ENCODE measurements at places on chromosomes 7 and 10. TPM values are rescaled to one million over a fixed set of nuclear protein-coding genes. Genes with fewer than 3 reads are reported as not detected.

GRCh38 chr7:128446306-128446705, 9.4 kb upstream of the HILPDA start:
- H3K36me3 ChIP-seq, result no peaks in the 10 kb centered on the region
- no peaks in the 10 kb centered on the region for H3K27me3 ChIP-seq
- DNase-seq, result no peak
- no peak overlapping the region for H3K4me3 ChIP-seq
- H3K4me1 ChIP-seq, result no peaks in the 10 kb centered on the region
- no peak overlapping the region for H3K27ac ChIP-seq

COL17A1 gene
- total RNA-seq, result 75.3 TPM

IDI1 gene
- 40.5 TPM for total RNA-seq

- H3K27me3 ChIP-seq, result no peaks in the 10 kb centered on the region
- DNase-seq, result no peak
- H3K27ac ChIP-seq, result no peak overlapping the region
- no peaks in the 10 kb centered on the region for H3K36me3 ChIP-seq
Observed at GRCh38 chr10:125911145-125911544, 14.8 kb downstream of the FANK1 start.

GRCh38 chr10:92760609-92761008, 70.9 kb downstream of the HHEX start:
- H3K4me1 ChIP-seq, result peaks cover 17% of the 10 kb centered on the region
- H3K36me3 ChIP-seq, result no peaks in the 10 kb centered on the region
- no peak overlapping the region for H3K4me3 ChIP-seq
- no peak for DNase-seq

DNA sequence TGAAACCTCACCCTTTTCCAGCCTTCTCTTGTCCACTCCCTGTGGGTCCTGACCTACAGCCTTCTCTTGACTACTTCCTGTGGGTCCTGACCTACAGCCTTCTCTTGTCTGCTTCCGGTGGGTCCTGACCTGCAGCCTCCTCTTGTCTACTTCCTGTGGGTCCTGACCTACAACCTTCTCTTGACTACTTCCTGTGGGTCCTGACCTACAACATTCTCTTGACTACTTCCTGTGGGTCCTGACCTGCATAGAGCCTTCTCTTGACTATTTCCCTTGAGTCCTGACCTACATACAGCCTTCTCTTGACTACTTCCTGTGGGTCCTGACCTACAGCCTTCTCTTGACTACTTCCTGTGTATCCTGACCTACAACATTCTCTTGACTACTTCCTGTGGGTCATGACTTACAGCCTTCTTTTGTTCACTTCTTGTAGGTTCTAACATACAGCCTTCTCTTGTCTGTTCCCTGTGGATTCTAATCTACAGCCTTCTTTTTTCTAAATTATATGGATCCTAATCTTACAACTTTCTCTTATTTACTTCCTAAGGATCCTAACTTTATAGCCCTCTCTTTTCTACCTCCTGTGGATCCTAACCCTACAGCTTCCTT, 36.5 kb downstream of the C10orf71 start:
- no peak overlapping the region for H3K4me3 ChIP-seq
- H3K36me3 ChIP-seq, result no peaks in the 10 kb centered on the region
- H3K4me1 ChIP-seq, result no peaks in the 10 kb centered on the region
- no peak for DNase-seq
- H3K27ac ChIP-seq, result no peak overlapping the region
- H3K27me3 ChIP-seq, result no peaks in the 10 kb centered on the region

DNA sequence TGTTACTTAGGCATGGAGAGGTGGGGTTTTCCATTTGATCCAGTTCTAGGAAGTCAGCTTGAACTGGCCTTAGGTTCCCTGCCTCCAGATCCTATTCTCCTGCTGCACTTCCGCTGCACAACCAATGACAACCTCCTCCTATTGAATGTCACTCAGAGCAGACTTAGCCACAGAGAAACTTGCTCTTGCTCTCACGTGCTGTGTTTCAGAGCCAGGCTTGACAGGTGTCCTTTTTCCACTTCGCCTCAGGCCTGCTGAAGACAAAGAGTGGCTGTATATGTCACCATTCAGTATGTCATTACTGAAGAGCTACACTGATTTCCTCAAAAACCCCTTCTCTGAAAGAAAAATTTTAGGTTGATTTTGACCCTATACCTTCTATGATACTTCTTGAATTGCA, 115.4 kb upstream of the ETV1 start:
- H3K4me3 ChIP-seq, result no peak overlapping the region
- no peaks in the 10 kb centered on the region for H3K4me1 ChIP-seq
- no peaks in the 10 kb centered on the region for H3K27me3 ChIP-seq
- no peak for DNase-seq
- H3K36me3 ChIP-seq, result no peaks in the 10 kb centered on the region

DNA sequence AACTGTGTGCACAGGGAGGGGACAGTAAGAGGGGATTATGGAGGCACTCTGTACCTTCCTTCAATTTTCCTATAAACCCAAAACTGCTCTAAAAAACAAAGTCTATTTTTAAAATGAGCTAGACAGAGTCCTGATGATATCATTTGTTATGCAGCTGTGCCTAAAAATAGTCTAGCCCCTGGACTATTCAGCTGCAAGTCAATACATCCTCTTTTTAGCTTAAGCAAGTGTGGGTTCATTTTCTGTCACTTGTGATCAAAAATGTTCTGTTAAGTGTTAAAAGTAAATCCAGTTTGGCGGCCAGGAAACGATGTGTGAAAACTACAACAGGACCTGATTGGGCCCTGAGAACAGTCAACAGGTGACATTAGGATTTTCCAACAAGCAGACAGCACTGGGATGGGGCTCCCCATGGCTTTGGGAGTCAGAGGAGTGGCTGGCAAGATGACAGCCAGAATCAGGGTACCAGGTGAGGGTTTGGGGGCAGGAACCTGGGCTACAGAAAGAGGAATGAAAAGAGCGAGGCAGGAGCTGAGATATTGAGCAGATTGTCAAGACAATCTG, 33.9 kb downstream of the FAM107B start:
- no peaks in the 10 kb centered on the region for H3K27me3 ChIP-seq
- peaks cover 2% of the 10 kb centered on the region for H3K4me1 ChIP-seq
- H3K27ac ChIP-seq, result peak overlapping the region; percentile 53
- no peak for DNase-seq

PPP2R2D gene
- 32.3 TPM for total RNA-seq

- no peaks in the 10 kb centered on the region for H3K27me3 ChIP-seq
- no peak overlapping the region for H3K27ac ChIP-seq
- H3K4me3 ChIP-seq, result no peak overlapping the region
- no peaks in the 10 kb centered on the region for H3K4me1 ChIP-seq
- DNase-seq, result no peak
Observed at GRCh38 chr7:158403013-158403821, 184.4 kb downstream of the PTPRN2 start.

GRCh38 chr10:105239311-105240219, 598.5 kb downstream of the SORCS3 start:
- no peaks in the 10 kb centered on the region for H3K27me3 ChIP-seq
- H3K27ac ChIP-seq, result no peak overlapping the region
- H3K4me1 ChIP-seq, result no peaks in the 10 kb centered on the region
- H3K36me3 ChIP-seq, result no peaks in the 10 kb centered on the region

GRCh38 chr10:52261362-52261761, 52.7 kb upstream of the DKK1 start:
- H3K27me3 ChIP-seq, result no peaks in the 10 kb centered on the region
- H3K4me3 ChIP-seq, result no peak overlapping the region
- DNase-seq, result no peak
- no peaks in the 10 kb centered on the region for H3K4me1 ChIP-seq
- H3K27ac ChIP-seq, result no peak overlapping the region
- no peaks in the 10 kb centered on the region for H3K36me3 ChIP-seq

GRCh38 chr7:123472750-123473445, 61.5 kb downstream of the IQUB start:
- H3K27ac ChIP-seq, result no peak overlapping the region
- no peak overlapping the region for H3K4me3 ChIP-seq
- H3K27me3 ChIP-seq, result no peaks in the 10 kb centered on the region
- no peak for DNase-seq
- no peaks in the 10 kb centered on the region for H3K36me3 ChIP-seq

DNA sequence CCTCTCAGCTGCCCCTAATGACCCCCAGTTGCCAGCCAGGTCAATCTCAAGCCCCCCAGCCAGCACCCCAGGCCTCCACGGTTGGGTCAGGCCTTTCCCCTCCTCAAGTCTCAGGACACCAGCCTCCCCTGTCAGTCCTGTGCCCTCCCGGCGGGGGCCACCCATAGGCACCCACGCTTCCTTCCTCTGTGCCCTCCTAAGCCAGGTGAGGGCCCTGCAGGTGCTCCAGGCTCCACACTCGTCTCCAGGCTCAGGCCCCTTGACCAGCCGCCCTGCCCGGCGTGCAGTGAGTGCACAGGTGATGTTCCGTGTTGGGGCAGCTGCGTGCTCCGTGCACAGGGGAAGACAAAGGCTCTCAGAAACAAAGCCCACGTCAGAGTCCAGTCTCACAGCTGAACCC, 26.8 kb upstream of the ADGRA1 start:
- H3K27me3 ChIP-seq, result no peaks in the 10 kb centered on the region
- H3K27ac ChIP-seq, result no peak overlapping the region
- no peaks in the 10 kb centered on the region for H3K36me3 ChIP-seq
- DNase-seq, result no peak
- H3K4me3 ChIP-seq, result no peak overlapping the region

DNA sequence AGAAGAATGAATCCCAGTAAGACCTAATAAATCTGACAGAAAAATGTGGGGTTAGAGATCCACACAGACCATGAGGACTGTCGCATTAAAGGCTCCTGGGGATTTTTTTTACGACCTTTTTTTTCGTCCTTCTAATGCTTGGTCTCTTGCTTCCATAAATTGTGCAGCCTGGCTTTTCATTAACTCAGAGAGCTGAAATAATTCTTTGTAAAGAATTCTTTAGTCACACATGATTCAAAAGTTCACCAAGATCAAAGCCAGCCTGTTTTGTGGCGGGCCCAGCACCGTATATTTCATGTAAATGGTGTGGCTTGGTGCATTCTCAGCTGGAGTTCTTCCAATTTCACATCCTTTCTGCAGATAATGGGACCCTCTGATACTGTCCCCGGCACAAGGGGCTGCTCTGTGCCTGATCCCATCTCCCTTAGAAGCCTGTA, 206.6 kb upstream of the BMPER start:
- DNase-seq, result no peak
- no peak overlapping the region for H3K27ac ChIP-seq
- no peak overlapping the region for H3K4me3 ChIP-seq
- H3K36me3 ChIP-seq, result no peaks in the 10 kb centered on the region
- H3K4me1 ChIP-seq, result no peaks in the 10 kb centered on the region

GRCh38 chr10:2731940-2732339, 335.4 kb upstream of the PFKP start:
- no peaks in the 10 kb centered on the region for H3K4me1 ChIP-seq
- DNase-seq, result no peak
- no peaks in the 10 kb centered on the region for H3K36me3 ChIP-seq
- H3K4me3 ChIP-seq, result no peak overlapping the region

TAS2R4 gene
- 0.38 TPM for total RNA-seq
